ENCODE measurements at places on chromosomes 7 and 10. TPM values are rescaled to one million over a fixed set of nuclear protein-coding genes. Genes with fewer than 3 reads are reported as not detected.

DNA sequence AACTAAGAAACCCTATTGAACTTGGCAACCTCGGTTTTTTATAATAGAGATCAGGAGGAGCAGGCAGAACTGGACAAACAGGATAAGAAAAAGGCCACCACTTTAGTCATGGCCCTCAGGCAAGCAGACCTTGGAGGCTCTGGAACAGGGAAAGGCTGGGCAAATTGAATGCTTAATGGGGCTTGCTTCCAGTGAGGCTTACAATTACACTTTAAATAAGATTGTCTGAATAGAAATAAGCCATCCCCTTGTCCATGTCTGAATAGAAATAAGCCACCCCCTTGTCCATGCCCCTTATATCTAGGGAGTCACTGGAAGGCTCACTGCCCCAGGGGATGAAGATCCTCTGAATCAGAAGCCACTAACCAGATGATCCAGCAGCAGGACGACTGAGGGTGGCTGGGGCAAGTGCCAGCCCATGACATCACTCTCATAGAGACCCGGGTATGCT is 40.6 kb downstream of the AKR1B15 start:
- H3K27ac ChIP-seq, result no peak overlapping the region
- no peak overlapping the region for H3K4me3 ChIP-seq
- no peak for DNase-seq
- H3K27me3 ChIP-seq, result no peaks in the 10 kb centered on the region

CALCR gene
- total RNA-seq, result not detected

GRCh38 chr10:97858001-97858439 is 8.4 kb downstream of the GOLGA7B start:
- H3K27me3 ChIP-seq, result no peaks in the 10 kb centered on the region
- no peak overlapping the region for H3K27ac ChIP-seq
- no peaks in the 10 kb centered on the region for H3K36me3 ChIP-seq
- no peak for DNase-seq
- no peak overlapping the region for H3K4me3 ChIP-seq

DNA sequence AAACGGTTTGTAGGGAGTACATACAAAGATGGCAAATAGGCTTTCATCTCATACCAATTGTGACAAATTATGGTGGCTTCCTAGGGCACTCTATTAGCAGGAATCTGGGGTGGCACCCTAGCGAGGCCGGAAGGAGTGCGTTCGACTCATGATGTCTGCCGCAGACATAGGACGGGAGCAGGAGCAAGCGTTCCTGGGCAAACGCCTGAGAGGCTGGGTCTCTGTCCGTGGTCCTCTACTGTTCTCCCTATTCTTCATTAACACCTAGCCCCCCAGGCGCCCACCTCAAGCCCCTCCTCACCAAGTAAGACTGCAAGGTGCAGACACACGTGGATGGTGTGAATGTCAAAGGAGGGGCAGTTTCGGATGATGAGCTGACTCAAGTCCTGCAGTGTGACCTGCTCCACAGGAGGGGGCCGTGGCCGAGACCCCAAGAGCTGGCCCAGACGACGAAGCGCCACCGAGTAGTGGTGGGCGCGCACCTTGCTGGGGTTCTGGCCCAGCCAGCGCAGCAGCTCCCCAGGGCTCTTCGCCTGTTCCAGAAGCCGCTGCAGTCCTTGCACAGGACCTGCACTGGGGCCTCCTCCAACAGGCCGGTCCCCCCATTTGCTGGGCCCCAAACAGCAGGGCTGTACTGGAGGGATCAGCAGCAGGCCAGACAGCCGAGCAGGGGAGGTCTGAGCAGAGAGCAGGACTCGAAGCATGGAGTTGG is 1.3 kb downstream of the FASTK start:
- DNase-seq, result no peak
- peak overlapping the region; percentile 89 for H3K27ac ChIP-seq
- no peaks in the 10 kb centered on the region for H3K36me3 ChIP-seq
- H3K4me3 ChIP-seq, result peak overlapping the region; percentile 92

ELFN1 gene
- 0.15 TPM for total RNA-seq

- no peak for DNase-seq
- no peaks in the 10 kb centered on the region for H3K4me1 ChIP-seq
- no peak overlapping the region for H3K4me3 ChIP-seq
- no peak overlapping the region for H3K27ac ChIP-seq
- peaks cover 4% of the 10 kb centered on the region for H3K27me3 ChIP-seq
- no peaks in the 10 kb centered on the region for H3K36me3 ChIP-seq
Measured at GRCh38 chr10:132096223-132096622, 30.5 kb downstream of the JAKMIP3 start.

Data from CD8-positive, alpha-beta memory T cell (primary cell).